ENCODE measurements at places on chromosomes 11 and 22.

GRCh38 chr22:46425016-46425415 lies 89.5 kb downstream of the TRMU start:
- DNase-seq, result no peak

DNA sequence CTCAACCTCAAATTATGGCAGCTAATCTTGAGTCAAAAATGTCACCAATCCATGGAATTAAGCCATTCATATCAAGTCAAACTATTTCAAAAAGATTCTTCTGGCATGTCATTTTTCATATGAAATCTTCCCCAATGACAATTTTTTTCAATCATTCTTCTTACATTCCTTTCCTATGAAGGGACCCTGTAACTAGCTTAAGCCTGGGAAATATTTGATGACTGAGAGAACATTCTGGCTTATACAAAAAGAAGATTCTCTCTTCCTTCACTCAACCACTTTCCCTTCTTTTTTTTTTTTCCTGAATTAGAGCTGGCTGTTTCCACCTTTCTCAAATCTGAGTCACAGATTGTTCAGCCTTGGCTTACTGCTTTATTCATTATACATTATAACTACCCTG lies 903.7 kb downstream of the FAM181B start:
- no peak for DNase-seq

- DNase-seq, result no peak
Measured at GRCh38 chr11:59901306-59901705, 22.7 kb downstream of the OOSP3 start.

GRCh38 chr22:47654922-47655491 lies 892.6 kb downstream of the TBC1D22A start:
- DNase-seq, result no peak

GRCh38 chr22:46196278-46196677 lies 46.0 kb downstream of the PPARA start:
- no peak for DNase-seq

DNA sequence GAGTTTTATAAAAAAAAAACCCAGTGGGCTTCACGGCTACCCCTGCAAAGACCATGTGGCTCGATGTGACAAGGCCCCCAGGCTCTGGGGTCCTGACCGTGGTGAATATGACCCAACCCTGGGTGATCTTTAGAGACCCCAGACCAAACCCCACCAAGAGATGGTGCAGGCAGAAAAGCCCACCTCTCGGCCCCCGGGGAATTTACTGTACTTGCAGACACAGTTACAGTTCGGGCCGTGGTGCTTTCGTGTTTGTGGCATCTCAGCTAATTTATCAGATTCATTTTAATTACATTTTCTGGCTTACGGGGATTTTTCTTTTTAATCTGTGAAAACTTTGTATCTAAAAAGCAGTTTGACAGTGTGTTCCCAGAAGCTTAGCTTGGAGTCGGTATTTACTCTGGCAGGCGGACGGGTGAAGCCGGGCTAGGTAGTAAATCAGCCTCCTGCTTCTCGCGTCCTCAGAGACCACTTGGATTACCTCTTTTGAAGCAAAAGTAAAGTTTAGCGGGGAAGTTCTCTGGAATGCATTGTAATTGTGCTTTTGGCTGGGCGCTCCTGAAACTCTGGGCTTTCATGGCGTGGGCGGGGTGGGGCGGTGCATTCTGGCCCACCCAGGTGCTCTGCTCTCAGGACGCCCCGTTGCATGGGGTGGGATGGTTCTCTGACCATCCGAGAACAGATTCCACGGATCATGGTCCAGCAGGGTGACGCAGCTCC lies 25.3 kb downstream of the ANO1 start:
- DNase-seq, result no peak

DNA sequence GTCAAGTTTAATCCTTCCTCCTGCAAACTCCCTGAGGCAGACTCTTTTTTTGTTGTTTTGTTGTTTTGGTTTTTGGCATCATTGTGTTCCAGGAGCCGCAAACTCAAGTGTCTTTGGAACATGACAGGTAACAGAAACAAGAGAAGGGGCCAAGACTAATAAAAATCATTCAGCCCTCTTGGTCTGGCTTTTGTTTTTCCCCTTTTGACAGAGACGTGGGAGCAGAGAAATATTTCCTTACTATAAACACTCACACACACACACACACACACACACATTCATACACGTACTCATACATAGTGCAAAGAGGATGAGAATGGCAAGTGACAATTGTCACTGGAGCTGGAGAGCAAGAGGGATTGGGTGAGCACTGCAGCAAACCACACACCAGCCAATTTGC lies 10.4 kb upstream of the ASPHD2 start:
- DNase-seq, result no peak

GRCh38 chr11:35247428-35247827 lies 108.5 kb downstream of the CD44 start:
- DNase-seq, result peak; percentile 89

DNA sequence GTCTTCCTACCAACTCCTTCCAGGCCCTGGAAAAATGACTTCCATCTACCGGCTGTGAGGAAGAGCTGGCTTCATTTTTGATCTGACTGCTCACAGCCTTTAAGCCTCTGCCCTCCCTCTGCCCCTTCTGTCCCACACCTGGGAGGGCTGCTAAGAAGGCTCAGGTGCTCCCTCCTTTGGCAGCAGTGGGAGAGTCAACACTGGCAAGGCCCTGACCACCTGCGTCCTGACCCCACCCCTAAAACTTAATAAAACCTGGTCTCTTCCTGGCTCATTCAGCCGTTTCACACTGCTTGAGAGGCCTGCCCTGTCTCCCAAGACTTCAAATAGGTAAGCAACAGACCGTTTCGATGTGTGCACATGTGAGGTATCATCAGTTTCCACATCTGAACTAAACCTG lies 52.1 kb upstream of the NFRKB start:
- no peak for DNase-seq

DNA sequence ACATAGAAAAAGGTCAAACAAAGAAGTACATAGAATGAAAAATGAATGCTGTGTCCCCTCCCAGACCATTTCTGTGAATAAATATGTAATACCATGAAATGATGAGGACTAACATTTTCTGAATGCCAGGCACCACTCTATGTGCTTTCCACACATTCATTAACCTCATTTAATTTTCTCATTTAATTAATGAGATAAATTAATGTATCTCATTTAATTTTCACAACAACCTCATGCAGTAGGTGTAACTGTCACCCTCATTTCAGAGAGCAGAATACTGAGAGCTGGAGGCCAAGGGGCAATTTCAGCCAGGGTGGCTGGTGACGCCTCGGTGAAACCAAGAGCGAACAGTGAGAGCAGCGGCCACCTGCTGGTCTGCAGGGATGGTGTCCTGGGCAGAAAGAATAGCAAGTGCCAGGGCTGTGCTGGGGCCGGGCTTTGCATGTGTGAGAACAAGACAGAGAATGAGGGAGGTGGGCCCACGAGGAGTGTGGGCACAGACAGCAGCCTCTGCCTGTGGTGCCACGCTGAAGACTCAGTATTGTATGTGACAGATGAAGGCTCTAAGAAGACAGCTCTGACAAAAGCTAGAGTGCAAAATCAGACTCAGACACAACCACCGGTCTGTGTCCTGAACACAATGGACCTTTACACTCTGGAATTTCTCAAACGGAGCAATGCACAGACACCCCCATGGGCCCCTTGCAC lies 1.8 kb upstream of the SERPIND1 start:
- DNase-seq, result no peak

GRCh38 chr11:34270711-34271110 lies 87.1 kb downstream of the ABTB2 start:
- DNase-seq, result no peak

DNA sequence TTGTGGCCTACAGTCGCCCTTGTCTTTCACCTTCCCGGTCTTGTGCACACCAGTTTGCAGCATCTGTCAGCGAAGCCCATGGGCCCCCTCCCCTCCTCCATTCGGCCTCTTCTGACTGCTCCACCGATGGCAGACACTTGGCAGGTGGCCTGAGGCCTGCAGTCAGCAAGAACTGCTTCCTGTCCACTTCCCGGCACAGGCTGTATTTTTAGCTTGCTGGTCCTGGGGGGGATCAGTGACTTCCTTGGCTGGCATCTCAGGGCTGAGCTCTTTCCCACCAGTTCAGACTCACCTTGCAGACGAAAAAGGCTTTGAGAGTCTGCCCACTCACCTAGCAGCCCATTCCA lies 106.4 kb downstream of the SYN3 start:
- DNase-seq, result no peak

GRCh38 chr11:24896118-24896835 lies 399.4 kb downstream of the LUZP2 start:
- DNase-seq, result no peak

GRCh38 chr11:119750056-119750455 lies 21.1 kb upstream of the NECTIN1 start:
- DNase-seq, result no peak

GRCh38 chr11:15937601-15938120 lies 418.7 kb downstream of the SOX6 start:
- DNase-seq, result no peak

- no peak for DNase-seq
Measured at GRCh38 chr11:69064394-69064957, 15.7 kb downstream of the TPCN2 start.

GRCh38 chr11:93543292-93543977 lies at the start of gene SMCO4:
Gene SMCO4 (minus strand): TSS chr11:93543391. CDS start chr11:93479189, 64,202 bp downstream.
- peak; percentile 66 for DNase-seq

DNA sequence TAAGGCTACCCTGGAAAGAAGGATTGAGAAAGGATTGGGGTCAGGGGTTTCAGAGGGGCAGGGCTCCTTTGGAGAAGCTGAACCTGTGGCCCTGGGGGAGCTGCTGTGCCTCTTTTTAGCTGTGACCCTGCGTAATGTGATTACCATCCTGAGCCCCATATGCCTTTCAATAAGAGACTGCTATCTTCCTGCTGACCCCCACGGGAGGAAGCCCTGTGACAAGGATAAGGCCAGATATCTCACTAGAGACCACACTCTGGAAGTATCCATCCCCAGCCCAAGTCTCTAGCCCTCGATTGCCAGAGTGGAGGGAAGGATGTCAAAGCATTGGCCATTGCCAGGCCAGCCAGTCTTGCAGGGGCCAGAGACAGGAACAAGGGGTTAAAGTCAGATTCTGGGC lies 4.8 kb upstream of the SLC39A13 start:
- DNase-seq, result no peak

GRCh38 chr11:64803846-64804345 lies 882 bp upstream of the MAP4K2 start:
- DNase-seq, result no peak

- DNase-seq, result no peak
Measured at GRCh38 chr11:47558695-47559094, 5.8 kb upstream of the CELF1 start.

GRCh38 chr11:12051287-12051662 lies 42.8 kb upstream of the DKK3 start:
- DNase-seq, result no peak

GRCh38 chr11:75782540-75783263 lies 14.1 kb downstream of the DGAT2 start:
- no peak for DNase-seq

GRCh38 chr22:27298332-27298731 lies 503.2 kb downstream of the MN1 start:
- DNase-seq, result no peak

DNA sequence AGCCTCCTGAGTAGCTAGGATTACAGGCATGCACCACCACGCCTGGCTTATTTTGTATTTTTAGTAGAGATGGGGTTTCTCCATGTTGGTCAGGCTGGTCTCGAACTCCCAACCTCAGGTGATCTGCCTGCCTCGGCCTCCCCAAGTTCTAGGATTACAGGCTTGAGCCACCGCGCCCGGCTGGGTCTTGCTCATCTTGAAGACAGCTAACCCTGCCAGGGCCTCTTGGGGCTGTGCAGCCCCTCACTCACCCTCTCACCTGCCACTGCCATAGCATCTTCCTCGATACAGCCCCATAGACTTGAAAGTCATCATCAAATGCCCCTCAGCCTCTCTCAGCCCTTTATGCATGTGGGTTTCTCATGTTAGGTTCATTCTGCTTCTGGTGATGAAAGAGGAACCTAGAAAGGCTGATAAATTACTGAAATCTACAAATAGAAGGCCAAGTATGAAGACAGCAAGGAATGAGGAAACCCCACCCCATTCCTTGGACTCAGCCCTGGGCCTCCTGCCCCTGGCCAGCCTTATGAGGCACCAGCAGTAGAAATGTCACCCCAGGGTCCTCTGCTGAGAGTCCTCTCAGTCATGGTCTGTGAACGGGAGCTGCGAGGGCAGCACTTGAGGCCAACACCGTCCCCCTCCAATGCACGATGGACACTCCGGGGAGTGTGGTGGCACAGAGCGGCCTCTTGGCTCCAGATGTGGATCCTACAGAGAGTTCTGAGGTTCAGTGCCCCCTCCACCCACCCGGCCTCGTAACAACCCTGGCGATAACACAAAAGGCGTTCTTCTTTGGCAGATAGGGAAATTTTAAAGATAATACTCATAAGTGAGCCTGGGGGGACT lies 24.8 kb downstream of the SCGB1A1 start:
- DNase-seq, result peak; percentile 11

All from CD4-positive, alpha-beta T cell treated with Interferon gamma for 1 hour (primary cell).